Uterus (tissue), 4 donors: ENCODE measurements at places on chromosomes 3 and 15.

DNA sequence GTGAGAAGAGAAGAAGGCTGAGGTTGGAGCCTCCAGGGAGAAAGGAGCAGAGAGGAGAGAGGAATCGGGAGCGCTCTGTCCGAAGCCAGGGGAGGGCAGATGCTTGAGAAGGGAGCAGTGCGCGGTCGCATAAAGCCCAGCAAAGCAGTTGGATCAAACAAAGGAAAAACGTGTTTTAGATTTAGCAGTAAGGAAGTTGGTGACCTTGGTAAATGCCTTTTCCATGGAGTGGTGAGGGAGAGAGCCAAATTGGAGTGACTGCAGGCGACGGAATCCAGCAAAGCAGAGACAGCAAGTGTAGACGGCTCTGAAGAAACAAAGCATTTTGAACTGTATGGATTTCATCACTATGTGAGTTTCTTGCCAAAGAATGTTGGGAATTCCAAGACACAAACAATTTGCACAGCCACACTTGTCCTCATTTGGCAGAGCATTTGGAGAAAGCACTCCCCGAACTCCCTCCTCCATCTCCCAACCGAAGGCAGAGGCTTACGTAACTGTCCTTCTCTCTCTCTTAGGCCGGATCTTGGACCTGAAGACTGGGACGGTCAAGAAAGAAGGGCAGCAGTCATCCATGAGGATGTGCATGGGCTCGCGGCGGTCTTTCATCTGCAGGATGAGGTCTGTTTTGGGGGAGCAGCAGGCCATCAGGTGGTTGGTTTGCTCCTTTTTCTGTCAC lies 103.6 kb downstream of the ARNT2 start:
- DNase-seq, result peak; percentile 36

GRCh38 chr15:41019174-41019573 lies 65.9 kb downstream of the CHAC1 start:
- DNase-seq, result no peak

DNA sequence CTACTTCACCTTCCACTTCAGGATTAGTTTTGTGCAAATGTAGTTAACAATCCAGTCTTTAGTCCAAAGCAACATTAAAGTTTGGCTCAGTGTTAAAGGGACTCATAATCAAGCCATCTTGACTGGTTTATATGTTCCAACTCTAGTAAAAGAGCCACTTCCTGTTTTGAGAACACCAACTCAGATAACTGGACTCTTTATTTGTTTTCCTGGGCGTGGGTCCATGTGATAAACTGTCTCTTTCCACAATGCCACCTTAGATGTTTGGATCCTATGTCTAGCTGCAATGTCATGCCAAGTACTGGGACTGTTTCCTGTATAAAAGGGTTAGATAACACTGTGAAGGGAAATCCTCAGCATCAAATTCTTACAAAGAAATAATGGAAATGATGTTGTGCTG lies 545.0 kb downstream of the PYDC2 start:
- DNase-seq, result no peak

GRCh38 chr15:92663250-92663951 lies 7.8 kb upstream of the FAM174B start:
- no peak for DNase-seq

- no peak for DNase-seq
These were observed 36.0 kb downstream of the PHLDB2 start for GRCh38 chr3:111895071-111895470.

DNA sequence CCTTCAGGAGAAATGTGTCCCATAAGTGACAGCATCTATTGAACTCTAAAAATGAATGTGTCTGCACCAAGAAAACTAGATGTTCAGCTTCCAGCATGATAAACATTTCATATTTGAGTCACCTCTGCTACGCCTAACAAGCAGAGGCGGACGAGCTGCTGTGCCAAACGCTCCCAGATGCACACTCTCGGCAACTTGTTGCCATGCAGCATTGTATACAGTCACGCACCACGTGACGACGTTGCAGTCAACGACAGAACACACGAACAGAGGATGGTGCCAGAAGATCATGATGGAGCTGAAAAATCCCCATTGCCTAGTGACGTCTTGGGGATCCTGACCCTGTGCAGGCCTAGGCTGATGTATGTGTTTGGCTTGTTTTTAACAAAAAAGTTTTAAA lies 137.5 kb downstream of the XXYLT1 start:
- no peak for DNase-seq
